NK-92 treated with Interleukin-12 subunit alpha and Interleukin-12 subunit beta, amount 100 ng/mL, for 24 hours (cell line): ENCODE measurements at places on chromosomes 7 and 10.
A peak's percentile ranks its signal among the peaks of the same experiment; 100 is the strongest.

GRCh38 chr7:38524786-38525185, 106.4 kb downstream of the AMPH start:
- DNase-seq, result no peak

DNA sequence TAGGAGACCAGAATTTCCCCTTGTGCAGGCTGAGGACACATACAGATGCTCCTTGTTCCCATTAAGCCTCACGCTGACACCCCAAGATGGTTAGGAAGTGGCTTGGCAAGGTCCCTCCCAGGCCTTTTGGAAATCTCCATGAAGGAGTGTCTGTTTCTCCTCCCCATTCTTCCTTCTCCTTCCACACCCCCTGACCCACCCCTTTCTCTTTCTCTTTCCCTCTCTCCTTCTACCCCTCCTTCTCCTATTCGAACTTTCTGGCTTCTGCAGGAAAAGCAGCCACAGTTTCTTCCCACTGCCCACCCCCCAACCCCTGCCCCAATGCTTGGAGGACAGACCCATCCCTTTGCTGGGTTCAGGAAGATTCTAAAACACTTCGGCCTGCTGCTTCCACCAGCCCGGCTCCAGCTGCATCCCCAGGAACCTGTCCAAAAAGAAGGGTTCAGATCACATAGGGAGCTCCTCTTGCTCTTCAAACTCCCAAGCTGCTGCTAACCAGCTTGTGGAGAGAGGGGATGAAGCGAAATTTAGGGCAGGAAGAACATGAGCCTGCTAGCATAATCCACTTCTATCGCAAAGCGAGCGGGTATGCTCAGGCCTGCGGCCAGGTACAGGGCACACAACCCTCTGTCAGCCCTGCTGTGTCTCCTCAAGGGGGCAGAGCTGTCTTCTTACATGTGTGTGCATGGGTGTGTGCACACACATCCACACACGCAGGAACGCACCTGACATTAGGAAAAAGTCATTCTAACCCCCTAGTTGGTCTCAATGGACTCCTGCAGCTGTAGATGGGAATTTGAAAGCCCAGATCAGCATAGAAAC, 80.4 kb downstream of the PPP1R3C start:
- no peak for DNase-seq

- no peak for DNase-seq
These were observed 187.9 kb downstream of the PTPRN2 start for GRCh38 chr7:158399762-158400161.

- no peak for DNase-seq
These were observed 53.0 kb downstream of the TMEM229A start for GRCh38 chr7:123979876-123980275.

DNA sequence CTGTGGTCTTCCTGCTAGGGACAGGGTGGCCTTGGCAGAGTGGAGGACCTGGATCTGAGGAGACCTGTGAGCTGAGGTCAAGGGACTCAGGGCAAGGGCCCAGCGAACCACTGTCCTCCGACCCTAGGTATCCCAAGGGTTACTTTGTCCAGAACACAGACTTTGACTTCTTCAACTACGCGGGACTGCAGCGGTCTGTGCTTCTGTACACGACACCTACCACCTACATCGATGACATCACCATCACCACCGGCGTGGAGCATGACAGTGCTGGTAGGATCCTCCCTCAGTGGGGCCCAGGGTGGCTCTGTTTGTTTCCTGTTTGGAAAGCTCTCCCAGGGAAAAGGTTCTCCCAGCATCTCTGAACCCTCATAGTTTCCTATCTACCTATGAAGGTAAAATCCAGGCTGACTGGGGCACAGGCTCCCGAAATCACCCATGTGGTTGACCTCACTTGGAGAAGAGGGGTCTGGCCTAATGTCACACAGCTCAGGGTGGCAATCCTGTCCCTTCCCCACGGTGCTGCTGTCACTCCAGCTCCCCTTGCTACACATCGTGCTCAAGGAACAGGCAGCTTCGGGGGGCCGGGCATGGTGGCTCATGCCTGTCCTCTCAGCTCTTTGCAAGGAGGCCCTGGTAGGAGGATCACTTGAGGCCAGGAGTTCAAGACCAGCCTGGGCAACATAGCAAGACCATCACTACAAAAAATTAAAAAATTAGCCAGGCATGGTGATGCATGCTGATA, 57.6 kb downstream of the ZNF727 start:
- DNase-seq, result no peak

- no peak for DNase-seq
These were observed 531.7 kb downstream of the PTPRN2 start for GRCh38 chr7:158055726-158056510.

GRCh38 chr10:34994565-34995142, 95.5 kb downstream of the CUL2 start:
- DNase-seq, result peak; percentile 33

DNA sequence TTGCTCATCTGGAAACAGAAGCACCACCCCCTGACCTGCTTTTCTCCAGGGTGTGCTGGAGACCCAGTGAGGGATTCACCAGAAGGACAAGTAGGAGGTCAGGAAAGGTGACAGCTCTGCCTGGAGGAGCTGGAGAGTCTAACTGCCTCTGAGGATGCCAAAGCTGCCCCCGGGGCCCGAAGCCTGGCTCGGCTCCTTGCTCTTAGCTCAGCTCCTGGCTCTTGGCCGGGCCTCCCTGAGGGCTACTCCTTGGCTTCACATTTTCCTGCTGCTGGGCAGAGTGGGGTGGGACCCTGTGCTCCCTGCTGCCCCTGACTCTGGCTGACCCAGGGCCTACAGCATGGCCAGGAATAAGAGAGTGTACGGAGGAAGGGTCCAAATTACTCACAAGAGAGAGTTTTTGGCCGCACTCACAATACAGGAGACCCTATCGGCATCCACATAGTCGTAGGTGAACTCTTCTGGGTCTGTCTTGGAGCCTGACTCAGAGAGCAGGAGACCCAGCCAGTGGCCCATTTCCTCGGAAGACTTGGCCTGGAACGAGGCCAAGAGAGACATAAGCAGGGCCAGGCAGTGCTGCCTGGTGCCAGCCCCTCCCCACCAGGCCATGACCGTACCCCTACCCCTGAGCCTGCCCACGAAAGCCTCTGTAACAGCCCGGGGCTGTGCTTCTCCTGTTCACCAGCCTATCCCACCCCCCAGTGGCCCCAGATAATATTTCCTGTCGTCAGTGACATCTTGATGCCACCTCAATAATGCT, 63.1 kb downstream of the VWA2 start:
- no peak for DNase-seq

DNA sequence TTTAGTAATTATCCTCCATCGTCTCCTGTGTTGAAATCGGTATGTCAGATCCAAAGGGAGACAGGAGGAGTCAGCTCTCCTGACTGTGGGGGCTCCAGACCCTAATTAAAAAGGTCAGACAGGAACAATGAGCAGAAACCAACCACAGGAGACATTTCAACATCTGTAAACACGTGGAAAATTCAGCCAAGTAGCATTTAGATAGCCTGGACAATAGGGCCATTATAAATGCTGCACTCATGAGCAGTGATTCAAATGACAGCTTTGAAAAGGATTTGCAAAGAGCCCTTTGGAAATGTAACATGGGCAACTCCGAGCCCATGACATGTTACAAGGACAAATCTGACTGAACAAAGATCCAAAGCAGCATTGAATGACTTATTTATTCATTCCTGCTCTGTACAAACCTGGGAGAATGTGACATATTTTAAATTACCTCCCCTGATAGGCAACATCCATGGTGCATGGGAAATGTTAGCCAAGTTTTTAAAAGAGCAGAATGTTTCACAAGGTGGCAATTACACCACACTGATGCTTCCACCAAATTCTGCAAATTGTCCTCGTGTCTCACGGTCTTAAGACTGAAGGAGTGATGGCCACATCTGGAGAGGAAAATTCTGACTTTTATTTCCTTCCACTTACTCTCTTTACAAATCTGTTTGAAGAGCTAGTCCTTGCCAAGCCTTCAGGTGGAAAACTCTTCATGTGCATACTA, 113.3 kb upstream of the KMT2E start:
- DNase-seq, result no peak
